ENCODE measurements at places on chromosomes 2 and 18.

DNA sequence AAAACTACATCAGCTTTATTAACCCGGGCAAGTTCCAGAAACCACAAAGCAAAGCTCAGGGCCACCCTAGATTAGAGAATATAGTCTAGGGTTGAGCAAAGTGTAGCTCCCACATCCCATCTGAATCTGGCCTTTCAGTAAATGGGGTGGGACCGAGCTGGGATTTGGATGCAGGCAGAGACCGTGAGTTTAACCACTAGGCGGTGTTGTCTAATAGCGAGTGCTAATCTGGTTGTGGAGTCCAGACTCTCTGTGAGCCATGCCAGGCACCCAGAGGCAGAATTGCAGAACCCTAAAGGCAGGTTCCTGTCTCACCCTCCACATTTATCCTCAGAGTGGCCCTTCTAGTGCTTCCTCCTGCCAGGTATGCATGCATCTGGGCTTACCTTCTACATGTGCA lies 435.9 kb downstream of the TSN start:
- DNase-seq, result no peak

GRCh38 chr2:9287400-9288045 lies 80.9 kb downstream of the ASAP2 start:
- DNase-seq, result no peak

DNA sequence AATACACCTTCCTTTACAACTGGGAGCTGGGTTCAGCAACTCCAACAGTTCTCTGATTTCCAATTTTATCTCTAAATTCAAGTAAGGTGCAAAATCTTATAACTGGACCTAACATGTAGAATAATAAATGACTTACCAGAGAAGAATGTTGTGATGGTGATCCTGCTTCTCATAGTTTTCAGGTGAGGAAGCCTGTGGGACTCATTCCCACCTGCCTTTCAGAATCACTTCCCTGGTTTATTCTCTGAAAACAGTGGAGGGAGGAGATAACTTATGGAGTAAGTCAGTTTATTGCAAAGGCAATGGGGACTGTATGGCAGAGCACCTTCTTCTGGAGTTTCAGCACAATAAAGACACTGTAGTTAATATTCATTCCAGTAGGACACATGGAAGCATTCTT lies 1188.2 kb upstream of the FAM98A start:
- no peak for DNase-seq

- DNase-seq, result no peak
Measured at GRCh38 chr2:73728043-73728442, 9.1 kb downstream of the TPRKB start.

DNA sequence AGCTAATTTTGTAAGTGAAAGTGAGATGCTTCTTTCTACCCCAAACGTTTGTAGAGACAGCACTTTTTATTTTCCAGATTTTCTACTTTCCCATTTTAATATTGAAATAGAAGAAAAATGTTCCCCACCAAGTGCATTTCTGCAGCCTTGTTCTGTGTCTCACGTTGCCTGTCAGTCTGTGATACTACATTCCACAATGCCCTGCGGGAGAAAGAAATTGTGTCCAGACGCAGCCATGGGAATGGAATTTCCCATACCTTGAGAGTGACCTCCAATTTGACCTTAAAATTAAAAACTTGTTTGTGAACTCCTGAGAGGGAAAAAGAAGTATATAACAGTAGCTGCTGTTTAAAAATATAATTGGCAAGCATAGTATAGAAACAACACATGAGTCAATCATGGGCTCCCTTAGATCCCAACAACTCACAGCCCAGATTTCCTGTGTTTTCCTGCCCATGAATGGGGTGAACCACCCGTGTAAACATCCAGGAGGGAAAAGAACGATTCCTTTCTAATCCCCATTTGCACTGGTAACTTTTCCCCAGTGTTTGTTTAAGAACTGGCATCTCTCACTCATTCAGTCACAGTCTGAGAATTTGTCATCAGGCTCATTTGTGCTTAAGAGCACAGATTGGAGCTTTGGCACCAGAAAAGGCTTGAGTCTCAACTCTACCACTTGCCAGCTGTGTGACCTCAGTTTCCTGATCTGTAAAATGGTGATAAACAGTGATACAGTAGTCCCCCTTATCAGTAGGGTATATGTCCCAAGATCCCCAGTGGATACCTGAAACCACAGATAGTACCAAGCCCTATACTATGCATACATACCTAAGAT lies 166.1 kb upstream of the ZNF521 start:
- no peak for DNase-seq

DNA sequence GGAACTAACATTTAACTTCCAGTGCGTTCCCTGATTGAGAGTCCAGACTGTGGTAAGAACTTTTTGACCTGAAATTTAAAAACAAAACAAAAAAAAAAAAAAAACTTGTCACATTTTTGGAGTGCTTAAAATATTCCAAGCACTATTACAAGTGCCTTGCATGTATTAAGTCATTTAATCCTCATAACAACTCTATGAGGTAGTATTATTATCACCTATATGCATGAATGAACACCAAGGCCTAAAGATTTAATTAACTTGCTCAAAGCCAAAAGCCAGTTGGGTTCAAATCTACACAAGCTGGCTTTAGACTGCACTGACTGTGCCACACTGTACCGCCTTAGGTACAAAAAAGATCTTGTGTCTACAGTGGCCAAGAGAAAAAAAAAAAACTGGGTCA lies 35.2 kb downstream of the METTL4 start:
- no peak for DNase-seq

GRCh38 chr18:24114924-24115549 lies 23.8 kb upstream of the CABYR start:
- no peak for DNase-seq

GRCh38 chr18:79241755-79242154 lies 154.0 kb upstream of the NFATC1 start:
- DNase-seq, result no peak

DNA sequence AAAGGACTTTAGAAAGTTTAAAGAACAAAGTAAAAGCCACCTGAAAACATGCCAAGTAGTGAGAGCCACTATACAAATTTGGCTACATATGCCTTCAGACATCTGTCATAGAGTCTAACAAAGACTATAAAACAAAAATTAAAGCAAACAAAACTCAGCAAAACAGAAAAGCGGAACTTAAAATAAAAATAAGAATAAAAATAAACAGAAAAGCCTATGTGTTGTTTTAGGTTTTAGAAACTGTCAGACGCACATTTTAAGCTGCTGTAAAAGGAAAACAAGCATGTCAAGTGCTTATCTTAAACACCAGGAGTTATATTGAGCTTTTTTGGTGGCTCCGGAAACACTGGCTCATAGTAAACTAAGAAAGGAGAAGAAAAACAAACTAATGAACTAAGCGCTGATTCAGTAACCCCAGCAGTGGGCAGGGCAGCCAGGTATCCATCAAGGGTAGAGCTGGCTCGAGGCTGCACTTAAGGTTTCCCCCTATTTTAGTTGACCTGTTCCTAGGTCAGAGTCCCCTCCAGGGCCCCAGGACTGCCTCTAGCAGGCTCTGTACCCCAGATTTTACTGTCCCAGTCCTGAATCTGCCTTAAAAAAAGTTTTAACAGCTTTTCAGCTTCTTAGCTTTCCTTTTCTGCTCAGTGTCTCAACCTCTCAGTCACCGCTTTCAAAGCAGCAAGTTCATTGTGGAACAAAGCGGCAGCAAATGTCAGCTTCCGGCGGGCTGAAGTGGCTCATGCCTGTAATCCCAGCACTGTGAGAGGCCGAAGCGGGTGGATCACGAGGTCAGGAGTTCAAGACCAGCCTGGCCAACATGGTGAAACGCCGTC lies 15.4 kb upstream of the RMC1 start:
- DNase-seq, result no peak

- no peak for DNase-seq
Measured at GRCh38 chr18:73156117-73156516, 288.3 kb upstream of the NETO1 start.

- DNase-seq, result no peak
Measured at GRCh38 chr2:233189025-233189424, 62.4 kb upstream of the ATG16L1 start.

- DNase-seq, result no peak
Measured at GRCh38 chr2:202060218-202060617, 12.8 kb upstream of the KIAA2012 start.

DNA sequence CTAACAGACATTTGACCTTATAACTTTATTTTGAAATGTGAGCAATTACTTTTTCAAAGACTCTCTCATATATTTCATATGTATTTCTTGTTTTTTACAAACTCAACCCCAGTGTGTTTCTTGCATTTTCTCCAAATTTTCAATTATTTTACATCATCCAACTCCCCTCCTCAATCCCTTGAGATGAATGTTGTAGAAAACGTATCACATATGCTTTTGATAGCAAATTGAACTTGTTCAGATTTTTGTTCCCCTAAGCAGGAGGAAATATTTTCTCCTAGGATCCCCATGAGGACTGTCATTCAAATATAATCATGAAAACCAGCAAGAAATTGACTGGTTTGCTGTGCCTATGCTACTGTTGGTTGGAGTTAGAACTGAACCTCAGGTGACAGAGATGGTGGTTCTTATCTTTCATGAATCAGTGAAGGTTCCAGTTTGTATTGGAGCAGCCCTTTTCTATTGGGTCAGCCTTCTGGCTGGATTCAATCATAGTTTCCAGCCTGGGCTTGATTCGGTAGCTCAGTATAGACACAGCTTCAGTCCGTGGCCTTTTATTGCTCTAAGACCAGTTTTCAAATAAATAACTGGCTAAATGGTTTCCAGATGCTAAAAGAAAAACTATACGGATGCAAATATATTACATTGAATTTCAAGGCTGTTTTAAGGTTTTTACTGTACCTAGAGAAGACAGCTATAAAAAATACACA lies 591.0 kb downstream of the EPHA4 start:
- DNase-seq, result no peak

- no peak for DNase-seq
Measured at GRCh38 chr2:45585267-45585861, 25.7 kb downstream of the SRBD1 start.

DNA sequence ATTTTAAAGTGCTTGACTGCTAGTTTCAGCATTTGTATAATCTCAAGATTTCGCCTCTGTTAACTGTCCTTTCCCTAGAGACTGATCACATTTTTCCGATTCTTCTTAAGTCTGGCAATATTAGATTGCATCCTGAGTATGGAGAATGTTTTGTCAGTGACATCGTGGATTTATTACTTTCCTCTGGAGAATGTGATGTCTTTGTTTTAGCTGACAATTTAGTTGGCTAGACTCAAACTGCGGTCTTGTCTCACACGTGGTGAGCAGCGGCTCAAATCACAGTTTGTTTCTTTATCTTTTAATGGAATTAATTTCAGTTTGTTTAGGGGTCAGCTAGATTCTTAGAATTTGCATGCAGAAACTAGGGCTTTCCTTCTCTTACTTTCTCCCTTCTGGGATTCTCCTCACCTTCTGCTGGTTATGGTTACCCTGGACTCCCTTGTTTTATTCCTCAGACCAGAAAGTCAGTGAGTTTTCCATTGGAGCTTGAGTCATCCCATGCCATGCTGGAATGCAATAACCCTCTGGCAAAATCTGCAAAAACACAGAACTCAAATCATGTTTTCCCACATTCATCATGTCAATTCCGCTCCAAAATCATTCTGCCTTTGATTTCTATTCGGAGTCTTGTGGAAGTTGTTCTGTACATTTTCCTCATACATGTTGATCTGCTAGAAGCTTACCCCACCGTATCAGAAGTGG lies 327.2 kb upstream of the TRIB2 start:
- DNase-seq, result no peak

GRCh38 chr2:231399046-231399852 lies 3.7 kb downstream of the B3GNT7 start:
- no peak for DNase-seq

DNA sequence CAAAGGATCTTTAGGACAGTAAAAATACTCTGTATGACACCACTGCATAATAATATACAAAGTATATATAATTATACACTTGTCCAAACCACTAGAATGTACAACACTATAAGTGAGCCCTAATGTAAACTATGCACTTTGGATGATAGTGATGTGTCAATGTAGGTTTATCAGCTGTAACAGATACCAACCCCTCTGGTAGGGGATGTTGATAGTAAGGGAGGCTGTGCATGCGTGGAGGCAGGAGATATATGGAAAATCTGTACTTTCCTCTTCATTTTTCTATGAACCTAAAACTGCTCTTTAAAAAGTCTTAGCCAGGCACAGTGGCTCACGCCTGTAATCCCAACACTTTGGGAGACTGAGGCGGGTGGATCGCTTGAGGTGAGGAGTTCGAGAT lies 37.5 kb upstream of the SP3 start:
- DNase-seq, result no peak
